ENCODE measurements at places on chromosomes 16 and 17. TPM values are rescaled to one million over a fixed set of nuclear protein-coding genes. Genes with fewer than 3 reads are reported as not detected.

The ENPP7 gene
- total RNA-seq, result 0.94 TPM

The TANGO6 gene
- total RNA-seq, result 20.6 TPM

The SLFN12L gene
- 6.2 TPM for total RNA-seq

The PRSS27 gene
- total RNA-seq, result 2.1 TPM

The ANKS3 gene
- 27.6 TPM for total RNA-seq

The RPS15A gene
- 918 TPM for total RNA-seq

The STX1B gene
- total RNA-seq, result 1.7 TPM

The KRT28 gene
- total RNA-seq, result not detected

DNA sequence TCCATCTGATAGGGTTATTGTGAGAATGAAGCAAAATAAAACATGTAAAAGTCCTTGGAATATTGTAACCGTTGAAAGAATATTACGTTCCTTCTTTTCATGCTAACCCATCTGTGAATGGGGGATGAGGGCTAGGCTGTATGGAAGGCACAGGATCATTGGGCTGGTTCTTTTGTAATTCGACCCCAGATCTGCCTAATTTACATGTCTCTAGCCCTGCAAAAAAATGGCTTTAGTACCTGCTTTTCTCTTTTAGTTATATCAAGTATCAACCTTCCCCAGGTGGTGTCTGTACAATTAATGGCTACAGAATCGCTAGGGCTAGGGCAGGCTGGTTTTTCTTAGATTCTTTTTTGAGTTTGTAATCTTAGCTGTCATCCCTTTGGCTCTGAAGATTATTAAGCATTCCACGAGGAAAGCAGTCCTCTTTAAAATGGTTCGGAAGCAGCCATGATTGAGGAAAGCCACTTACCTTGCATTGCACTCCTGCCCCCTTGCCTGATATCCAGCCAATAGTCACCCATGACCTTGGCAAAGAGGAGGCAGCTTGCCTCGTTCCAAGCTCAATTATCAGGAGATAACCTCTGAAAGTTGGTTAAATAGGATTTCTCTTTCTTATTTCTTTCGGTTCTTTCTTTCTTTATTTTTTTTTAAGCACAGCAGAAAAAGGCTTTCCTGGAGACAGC, 153.9 kb upstream of the ZKSCAN2 start:
- no peaks in the 10 kb centered on the region for H3K36me3 ChIP-seq

- H3K27me3 ChIP-seq, result no peaks in the 10 kb centered on the region
- no peaks in the 10 kb centered on the region for H3K4me1 ChIP-seq
- H3K27ac ChIP-seq, result no peak overlapping the region
Measured at GRCh38 chr17:44334727-44335126, 10.1 kb upstream of the SLC25A39 start.

DNA sequence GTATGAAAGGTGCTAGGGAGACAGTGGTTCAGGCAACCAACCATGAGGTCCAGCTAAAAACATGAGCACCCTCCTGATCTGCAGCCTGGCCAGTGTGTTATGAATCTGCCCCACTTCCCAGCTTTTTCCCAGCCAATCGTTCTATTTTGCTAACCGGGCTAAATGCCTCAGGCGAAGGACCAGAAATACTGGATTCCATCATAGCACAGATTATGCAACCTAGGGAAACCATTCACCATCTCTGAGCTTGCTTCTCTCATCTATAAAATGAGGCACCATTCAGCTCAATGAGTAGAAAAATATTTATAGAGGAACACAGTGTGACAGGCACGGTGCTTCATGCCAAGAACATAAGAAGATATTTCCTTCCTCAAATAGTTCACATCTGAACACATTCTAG, 45.2 kb upstream of the NUDT7 start:
- H3K4me3 ChIP-seq, result no peak overlapping the region
- no peak overlapping the region for H3K27ac ChIP-seq
- H3K4me1 ChIP-seq, result no peaks in the 10 kb centered on the region
- DNase-seq, result no peak

GRCh38 chr16:67086822-67087221, 22.9 kb upstream of the PHAF1 start:
- no peaks in the 10 kb centered on the region for H3K36me3 ChIP-seq
- H3K27ac ChIP-seq, result no peak overlapping the region
- no peaks in the 10 kb centered on the region for H3K4me1 ChIP-seq
- DNase-seq, result no peak
- no peaks in the 10 kb centered on the region for H3K27me3 ChIP-seq

GRCh38 chr17:27218719-27219488, 75.0 kb upstream of the WSB1 start:
- no peaks in the 10 kb centered on the region for H3K4me1 ChIP-seq
- H3K4me3 ChIP-seq, result no peak overlapping the region
- no peaks in the 10 kb centered on the region for H3K36me3 ChIP-seq
- no peak overlapping the region for H3K27ac ChIP-seq

GRCh38 chr16:51967646-51968045, 579.3 kb downstream of the TOX3 start:
- H3K4me3 ChIP-seq, result no peak overlapping the region
- H3K27ac ChIP-seq, result no peak overlapping the region
- H3K36me3 ChIP-seq, result no peaks in the 10 kb centered on the region
- no peaks in the 10 kb centered on the region for H3K27me3 ChIP-seq
- peak; percentile 74 for DNase-seq

- no peak overlapping the region for H3K4me3 ChIP-seq
- H3K27me3 ChIP-seq, result no peaks in the 10 kb centered on the region
- H3K36me3 ChIP-seq, result no peaks in the 10 kb centered on the region
Measured at GRCh38 chr17:29349409-29349808, 40.8 kb upstream of the TAOK1 start.

- H3K27me3 ChIP-seq, result peaks cover 4% of the 10 kb centered on the region
- no peak overlapping the region for H3K27ac ChIP-seq
- H3K4me3 ChIP-seq, result no peak overlapping the region
- H3K4me1 ChIP-seq, result peaks cover 16% of the 10 kb centered on the region
Measured at GRCh38 chr16:693766-694165, 3.6 kb upstream of the WDR24 start.

DNA sequence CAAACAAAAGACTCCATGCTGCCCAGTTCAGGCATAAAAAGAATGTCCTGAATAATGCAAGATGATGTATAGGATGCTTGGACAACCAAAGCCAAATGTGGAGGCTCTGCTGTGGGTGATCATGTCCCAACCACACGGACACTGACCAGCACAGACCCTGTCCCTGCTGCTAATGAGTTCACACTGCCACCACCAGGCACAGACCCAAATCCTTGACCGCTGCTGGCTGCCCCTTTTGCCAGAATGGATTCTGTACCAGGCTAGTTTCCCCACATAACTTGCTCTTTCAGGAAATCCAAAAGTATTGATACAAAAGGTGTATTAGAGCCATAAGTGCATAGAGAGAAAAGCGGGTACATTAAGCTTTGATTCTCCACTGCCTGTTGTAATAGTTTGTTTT, 60.9 kb downstream of the XYLT1 start:
- DNase-seq, result no peak
- no peaks in the 10 kb centered on the region for H3K36me3 ChIP-seq
- H3K4me3 ChIP-seq, result no peak overlapping the region

- H3K36me3 ChIP-seq, result no peaks in the 10 kb centered on the region
- H3K27me3 ChIP-seq, result no peaks in the 10 kb centered on the region
- no peak overlapping the region for H3K27ac ChIP-seq
- no peak overlapping the region for H3K4me3 ChIP-seq
Measured at GRCh38 chr17:30506481-30506880, 29.3 kb downstream of the GOSR1 start.

GRCh38 chr16:82510789-82511305, 115.9 kb upstream of the CDH13 start:
- H3K27ac ChIP-seq, result no peak overlapping the region
- no peaks in the 10 kb centered on the region for H3K27me3 ChIP-seq
- H3K4me3 ChIP-seq, result no peak overlapping the region
- no peak for DNase-seq
- H3K36me3 ChIP-seq, result no peaks in the 10 kb centered on the region

- no peak for DNase-seq
- no peaks in the 10 kb centered on the region for H3K36me3 ChIP-seq
- H3K27ac ChIP-seq, result no peak overlapping the region
- no peaks in the 10 kb centered on the region for H3K27me3 ChIP-seq
- no peak overlapping the region for H3K4me3 ChIP-seq
Measured at GRCh38 chr16:58098207-58099096, 30.7 kb downstream of the CFAP20 start.

GRCh38 chr16:70561623-70562022, 38.0 kb downstream of the SF3B3 start:
- DNase-seq, result no peak
- H3K36me3 ChIP-seq, result peaks cover 27% of the 10 kb centered on the region
- no peaks in the 10 kb centered on the region for H3K4me1 ChIP-seq
- H3K27ac ChIP-seq, result no peak overlapping the region
- H3K4me3 ChIP-seq, result no peak overlapping the region
- no peaks in the 10 kb centered on the region for H3K27me3 ChIP-seq

DNA sequence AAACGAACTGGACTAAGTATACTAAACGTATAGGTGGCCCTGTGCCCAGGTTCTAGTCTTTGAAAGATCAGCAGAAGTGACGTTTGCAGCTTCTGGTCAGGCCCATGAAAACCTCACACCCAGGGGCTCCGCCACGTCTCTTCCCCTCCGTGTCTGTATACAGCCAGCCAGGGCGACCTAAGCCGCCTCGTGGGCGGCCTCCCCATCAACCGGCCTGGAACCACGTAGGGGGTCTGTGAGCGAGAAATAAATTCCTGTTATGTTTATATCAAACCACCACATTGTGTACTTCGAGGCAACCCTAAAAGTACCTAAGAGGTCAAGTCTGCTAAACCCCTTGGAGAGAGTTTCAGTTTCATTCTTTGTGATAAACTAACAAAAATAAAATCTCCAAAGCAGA, 6.8 kb downstream of the TK1 start:
- peak overlapping the region; percentile 82 for H3K27ac ChIP-seq
- DNase-seq, result no peak
- no peak overlapping the region for H3K4me3 ChIP-seq
- H3K36me3 ChIP-seq, result no peaks in the 10 kb centered on the region
- peaks cover 31% of the 10 kb centered on the region for H3K4me1 ChIP-seq
- no peaks in the 10 kb centered on the region for H3K27me3 ChIP-seq

DNA sequence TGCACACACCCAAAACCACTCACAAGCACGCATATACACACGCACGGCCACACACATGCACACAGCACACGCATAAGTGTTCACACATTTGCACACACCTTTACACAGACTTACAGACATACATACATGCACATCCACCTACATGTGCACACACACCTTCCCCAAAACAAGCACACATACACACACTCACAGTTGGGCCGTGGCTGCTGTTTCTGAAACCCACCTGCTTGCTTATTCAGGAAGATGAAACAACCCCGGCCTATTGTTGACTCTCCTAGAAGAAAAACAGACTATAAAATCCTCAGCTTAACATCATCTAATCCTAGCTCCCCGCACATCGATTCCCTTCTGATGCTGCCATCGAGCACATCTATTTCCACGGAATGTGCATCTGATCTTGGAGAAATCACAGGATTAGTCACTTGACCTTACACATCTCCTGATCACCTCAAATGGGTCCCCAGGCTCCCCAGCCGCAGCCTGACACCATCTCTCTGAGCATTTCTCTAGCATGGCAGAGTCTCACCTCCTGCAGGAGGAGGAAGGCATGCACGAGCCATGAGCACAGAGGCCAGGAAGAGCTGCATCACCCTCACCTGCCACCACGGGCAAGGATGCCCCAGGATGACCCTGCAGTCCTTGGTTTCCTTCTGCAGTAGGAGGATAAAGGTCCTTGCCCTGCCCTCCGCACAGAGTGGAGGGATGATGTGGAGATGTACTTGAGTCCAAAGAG, 105.8 kb upstream of the CDH5 start:
- no peaks in the 10 kb centered on the region for H3K36me3 ChIP-seq
- no peak overlapping the region for H3K27ac ChIP-seq
